ENCODE measurements at places on chromosomes 5 and 9. TPM values are rescaled to one million over a fixed set of nuclear protein-coding genes. Genes with fewer than 3 reads are reported as not detected.

The SPATA31C1 gene
- not detected for total RNA-seq

The ANKRD20A1 gene
- total RNA-seq = not detected

The WDR31 gene
- total RNA-seq = 1.6 TPM

The ACOT12 gene
- total RNA-seq = not detected
